ENCODE measurements at places on chromosomes 4 and X.
A peak's percentile ranks its signal among the peaks of the same experiment; 100 is the strongest.

DNA sequence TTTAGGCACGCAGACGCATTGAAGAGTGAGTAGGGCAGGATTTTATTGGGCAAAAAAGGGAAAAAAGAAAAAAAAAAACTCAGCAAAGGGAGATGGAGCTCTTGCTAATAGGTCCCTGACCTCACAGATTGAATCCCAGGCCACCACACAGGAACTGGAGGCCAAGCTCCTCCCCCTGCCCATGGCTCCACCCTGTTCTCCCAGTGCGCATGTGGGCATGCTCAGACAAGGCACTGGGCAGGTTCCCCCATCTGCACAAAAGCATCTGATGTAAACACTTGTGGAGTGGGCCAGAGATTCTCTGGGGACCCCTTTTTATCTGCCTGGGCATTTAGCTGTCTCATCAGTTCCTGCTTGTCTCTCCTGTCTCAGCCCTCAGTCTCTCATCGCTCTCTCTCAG lies 9.5 kb downstream of the FRMD7 start:
- DNase-seq: no peak

GRCh38 chr4:117324851-117325491 lies 239.6 kb upstream of the TRAM1L1 start:
- no peak for DNase-seq

GRCh38 chrX:48683411-48683982 lies at the start of gene WAS:
Gene WAS (plus strand): TSS chrX:48683799. CDS start chrX:48683854, 55 bp downstream.
- DNase-seq: no peak

GRCh38 chrX:82816562-82816961 lies 691.5 kb upstream of the POU3F4 start:
- no peak for DNase-seq

GRCh38 chr4:89469930-89470375 lies 162.4 kb upstream of the GPRIN3 start:
- no peak for DNase-seq

DNA sequence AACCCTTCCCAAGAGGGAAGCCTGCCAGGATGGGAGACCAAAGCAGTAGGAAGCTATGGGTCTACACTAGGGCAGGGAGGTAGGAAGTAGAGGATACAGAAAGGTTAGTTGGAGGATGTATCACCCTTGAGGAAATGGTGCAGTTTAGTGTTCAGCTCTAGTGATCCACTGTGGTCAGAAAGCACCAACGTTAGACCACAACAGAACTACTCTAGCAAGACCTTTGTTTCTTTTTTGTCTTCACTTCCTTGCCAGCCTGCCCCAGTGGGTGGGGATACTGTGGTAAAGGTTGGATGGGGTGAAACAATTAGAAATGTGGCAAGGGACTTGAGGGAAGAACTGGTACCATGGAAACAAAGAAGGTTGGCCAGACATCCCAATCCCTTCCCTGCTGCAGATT lies 83.3 kb downstream of the DDIT4L start:
- no peak for DNase-seq

GRCh38 chr4:37601531-37601930 lies 84.6 kb downstream of the RELL1 start:
- no peak for DNase-seq

GRCh38 chr4:145043306-145043705 lies 54.7 kb downstream of the ANAPC10 start:
- peak; percentile 52 for DNase-seq

DNA sequence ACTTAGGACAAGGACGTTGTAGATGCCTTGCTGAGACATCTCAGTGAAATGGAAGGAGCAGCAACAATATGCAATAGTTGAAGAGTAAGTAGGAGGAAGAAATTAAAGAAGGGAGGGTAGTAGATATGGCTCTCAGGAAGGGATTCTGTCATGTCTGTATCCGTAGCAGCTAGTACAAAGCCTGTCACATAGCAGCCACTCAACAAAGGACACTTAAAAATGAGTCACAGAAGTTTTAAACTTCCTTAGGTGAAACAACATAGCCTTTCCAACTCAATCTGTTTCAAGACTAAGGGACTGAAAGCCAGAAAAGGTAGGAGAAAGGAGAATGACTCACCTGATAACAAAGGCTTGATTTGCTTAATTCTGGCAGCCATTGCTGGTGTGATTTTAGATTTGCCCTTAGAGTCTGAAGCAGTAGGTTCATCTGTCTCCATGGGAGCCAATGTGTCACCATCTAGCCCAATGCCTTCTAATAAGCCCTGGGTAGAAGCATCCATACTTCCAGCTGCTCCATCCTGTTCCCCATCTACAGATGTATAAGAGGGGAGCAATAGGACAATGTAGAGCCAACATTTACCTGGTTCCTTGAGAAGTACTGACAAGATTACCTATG lies 86.6 kb downstream of the HUWE1 start:
- no peak for DNase-seq

DNA sequence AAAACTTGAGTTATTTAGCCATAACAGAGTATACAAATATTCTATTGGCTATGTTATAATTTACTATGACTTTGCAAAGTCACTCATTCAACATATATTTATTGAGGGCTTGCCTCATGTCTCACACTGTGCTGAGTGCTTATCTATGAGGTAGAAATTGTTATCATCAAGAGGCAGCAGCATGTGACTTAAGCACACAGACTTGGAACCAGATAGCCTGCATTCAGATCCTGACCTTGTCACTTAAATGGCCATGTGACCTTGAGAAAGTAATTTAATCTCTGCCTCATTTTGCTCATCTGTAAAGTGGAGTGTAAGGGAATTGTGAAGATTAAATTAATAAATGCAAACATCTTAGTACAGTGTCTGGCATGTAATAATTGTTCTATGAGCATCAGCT lies 10.1 kb upstream of the EXOSC9 start:
- DNase-seq: no peak

DNA sequence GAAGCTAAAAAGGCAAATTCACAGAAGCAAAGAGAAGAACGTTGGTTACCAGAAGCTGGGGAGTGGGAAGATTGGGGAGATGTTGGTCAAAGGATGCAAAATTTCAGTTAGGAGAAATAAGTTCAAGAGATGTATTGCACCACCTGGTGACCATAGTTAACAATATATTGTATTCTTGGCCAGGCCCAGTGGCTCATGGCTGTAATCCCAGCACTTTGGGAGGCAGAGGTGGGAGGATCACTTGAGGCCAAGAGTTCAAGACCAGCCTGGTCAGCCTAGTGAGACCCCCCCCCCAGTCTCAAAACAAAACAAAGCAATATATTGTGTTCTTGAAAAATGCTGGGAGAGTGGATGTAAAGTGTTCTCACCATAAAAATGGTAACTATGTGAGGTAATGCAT lies 67.9 kb downstream of the TAB3 start:
- DNase-seq: no peak

DNA sequence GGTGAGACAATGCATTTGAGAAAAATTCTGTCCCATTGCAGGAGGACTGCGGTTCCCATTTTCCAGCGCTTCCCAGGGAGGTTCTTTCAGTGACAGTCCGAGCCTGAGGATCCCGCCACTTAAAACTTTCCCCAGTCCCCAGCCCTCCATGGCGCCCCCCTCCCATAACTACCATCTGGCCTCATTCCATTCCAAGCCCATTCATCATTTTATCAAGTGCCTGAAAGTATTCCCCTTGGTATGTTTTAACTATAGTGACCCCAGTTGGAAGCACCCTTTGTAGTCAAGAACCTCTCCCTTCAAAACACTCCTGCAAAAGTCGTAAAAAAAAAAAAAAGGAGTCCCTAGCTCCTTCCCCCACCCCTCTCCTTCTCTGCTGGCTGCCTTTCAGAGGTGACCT lies 1.2 kb downstream of the RASL11B start:
- DNase-seq: no peak

- no peak for DNase-seq
Measured at GRCh38 chrX:20254712-20255299, 11.9 kb downstream of the RPS6KA3 start.

GRCh38 chrX:17635231-17635630 lies 102.1 kb upstream of the SCML1 start:
- peak; percentile 71 for DNase-seq

GRCh38 chr4:143455211-143455610 lies 58.3 kb upstream of the SMARCA5 start:
- DNase-seq: no peak

GRCh38 chr4:135357091-135357490 lies 1155.5 kb upstream of the PABPC4L start:
- no peak for DNase-seq

DNA sequence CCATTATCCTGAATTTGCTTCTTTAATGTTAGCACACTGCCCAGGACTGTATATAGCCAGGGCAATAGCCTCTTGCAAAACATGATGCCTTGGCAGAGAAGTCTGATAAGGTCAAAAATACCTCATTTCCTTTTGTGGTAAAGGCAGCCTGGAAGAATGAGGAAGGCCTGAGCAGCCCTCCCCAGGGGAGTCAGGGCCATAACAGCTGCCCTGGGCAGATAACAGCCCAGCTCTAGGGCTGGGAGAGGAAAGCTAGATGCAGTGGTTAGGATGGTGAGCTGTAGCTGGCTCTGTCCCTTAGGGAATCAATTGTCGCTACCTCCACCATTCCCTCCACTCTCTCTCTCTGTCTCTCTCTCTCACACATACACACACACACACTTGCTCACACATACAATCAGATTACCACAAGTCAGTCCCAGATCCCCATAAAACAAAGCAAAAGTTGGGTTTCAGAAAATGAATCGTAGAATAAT lies 29.2 kb downstream of the EFHC2 start:
- DNase-seq: peak; percentile 3

GRCh38 chrX:43016021-43016420 lies 238.1 kb upstream of the PPP1R2C start:
- DNase-seq: no peak

GRCh38 chr4:40585201-40585799 lies 44.4 kb downstream of the RBM47 start:
- no peak for DNase-seq

DNA sequence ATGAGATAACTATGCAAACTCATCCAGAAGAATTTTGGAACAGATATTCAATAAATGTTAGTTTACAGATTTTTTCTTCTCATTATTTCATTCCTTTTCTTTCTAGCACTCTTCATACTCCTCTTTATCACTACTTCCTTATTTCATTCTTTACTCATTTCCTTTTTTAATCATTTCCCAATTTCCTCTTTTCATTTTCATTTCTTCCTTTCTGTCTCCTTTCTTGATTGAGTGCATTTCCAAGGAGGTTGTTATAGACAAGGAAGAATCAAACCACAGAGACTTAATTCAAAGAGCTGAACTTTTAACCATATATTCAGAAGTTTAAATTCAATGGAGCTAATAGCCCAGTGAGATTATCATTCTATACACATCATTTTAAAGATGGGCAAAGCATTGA lies 600.7 kb downstream of the ARAP2 start:
- no peak for DNase-seq

- DNase-seq: no peak
Measured at GRCh38 chr4:112852601-112853000, 196.9 kb upstream of the ANK2 start.

DNA sequence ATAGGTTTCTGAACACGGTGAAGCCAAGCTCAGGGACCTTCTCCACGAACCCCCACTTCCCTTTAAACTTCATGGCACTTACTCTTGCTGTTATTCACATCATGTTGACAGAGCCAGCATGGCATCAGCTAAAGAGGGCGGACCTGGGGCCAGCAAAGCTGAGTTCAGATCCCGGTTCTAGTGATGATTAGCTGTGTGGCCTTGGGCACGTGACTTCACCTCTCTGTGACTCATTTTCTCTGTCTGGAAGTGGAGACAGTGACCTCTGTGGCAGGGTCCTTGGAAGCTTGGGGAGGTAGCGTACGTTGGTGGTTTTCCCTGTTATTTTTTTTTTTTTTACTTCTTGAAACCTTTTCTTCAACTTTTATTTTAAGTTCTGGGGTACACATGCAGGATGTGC lies 13.4 kb downstream of the EVC start:
- DNase-seq: no peak

GRCh38 chrX:46298821-46299220 lies 246.4 kb downstream of the ZNF674 start:
- no peak for DNase-seq

- no peak for DNase-seq
Measured at GRCh38 chr4:168487282-168488035, 7.2 kb upstream of the DDX60L start.

DNA sequence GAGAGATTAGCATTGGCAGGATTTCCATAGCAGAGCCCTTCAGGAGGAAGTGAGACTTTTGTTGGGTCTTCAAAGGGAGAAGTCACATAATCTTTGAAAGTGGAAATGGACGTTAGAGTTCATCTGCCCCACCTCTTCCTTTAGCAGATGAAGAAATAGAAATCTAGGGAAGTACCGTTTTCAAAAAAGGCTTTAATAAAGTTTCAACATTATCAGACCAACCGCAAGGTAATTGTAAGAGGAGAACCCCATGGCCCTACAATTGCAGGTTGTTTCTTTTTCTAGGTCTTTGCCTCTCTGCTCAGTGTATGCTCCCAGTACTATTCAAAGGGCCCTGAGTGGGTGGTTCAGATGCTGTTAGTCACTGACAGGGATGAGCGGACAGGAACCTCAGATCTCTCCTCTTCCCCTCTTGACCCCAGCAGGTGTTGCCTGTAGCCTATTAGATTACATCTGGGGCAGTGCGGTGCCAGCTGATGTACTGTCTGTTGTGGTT lies 48.6 kb upstream of the AP1S2 start:
- DNase-seq: no peak

DNA sequence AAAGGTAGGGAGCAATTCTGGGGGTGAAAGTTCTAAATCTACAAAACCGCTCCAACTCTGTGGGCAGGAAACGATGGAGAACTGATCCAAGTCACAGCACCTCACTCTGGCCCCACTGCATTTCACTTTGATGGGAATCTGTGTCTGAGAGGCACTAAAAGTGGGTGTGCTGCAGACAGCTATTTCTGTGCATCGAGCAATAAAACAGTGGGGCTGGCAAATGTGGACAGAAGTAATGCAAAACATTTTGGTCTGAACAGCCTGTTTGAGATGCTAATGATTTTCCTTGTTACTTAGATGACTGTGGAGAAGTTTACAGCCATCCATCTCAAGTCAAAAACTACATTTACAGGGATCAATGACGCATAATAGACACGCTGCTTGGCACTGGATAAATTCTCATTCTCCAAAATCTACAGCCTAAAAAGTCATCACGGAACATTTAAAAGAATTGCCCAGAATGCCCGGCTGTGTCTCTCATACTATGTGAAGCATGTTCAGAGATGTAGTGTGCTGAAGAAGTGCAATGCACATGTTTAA lies 1671.6 kb upstream of the TENM3 start:
- DNase-seq: no peak

- no peak for DNase-seq
Measured at GRCh38 chr4:116880625-116881024, 204.8 kb downstream of the TRAM1L1 start.

DNA sequence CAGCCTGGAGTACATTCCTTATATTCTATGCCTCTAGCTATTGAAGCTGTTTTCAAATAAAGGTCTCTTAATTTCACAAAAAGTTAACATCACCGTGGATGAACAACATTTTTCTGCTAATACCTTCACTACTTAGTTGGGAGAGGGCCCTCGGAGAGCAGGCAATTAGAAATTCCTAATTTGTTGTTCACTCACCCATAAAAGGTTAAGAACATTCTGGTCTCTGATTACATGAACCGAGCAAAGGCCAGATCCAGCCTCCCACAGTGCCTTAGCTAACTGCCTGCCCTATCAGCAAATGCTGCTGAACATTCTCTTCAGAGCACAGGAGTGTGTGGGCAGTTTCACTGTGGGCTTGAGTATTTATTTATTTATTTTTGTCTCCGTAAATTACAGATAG lies 36.0 kb upstream of the TTC29 start:
- DNase-seq: peak; percentile 56

GRCh38 chrX:81390237-81390636 lies 188.3 kb downstream of the SH3BGRL start:
- DNase-seq: no peak

Data from retina (tissue), 1 donor.